Fibroblast of skin of right biceps (primary cell): ENCODE measurements at places on chromosomes 7 and 10.

DNA sequence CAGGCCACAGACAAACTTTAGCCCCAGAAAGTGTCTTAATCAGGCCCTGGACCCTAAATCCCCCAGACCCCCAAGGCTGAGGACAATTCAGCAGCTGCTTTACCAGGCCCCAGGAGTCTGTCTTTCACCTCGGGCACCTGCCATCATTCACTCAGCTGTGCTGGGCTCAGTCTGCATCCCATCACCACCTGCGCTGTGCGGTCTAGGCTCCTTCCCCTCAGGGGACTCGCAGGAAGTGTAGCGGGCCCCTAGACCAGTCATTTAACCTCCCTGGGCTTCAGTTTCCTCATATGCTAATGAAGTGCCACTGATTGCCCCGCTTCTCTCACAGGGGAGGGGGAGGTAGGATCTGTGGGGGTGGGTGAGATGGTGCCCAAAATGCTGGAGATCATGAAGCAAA, 76.4 kb upstream of the ZMIZ1 start:
- no peak for DNase-seq

DNA sequence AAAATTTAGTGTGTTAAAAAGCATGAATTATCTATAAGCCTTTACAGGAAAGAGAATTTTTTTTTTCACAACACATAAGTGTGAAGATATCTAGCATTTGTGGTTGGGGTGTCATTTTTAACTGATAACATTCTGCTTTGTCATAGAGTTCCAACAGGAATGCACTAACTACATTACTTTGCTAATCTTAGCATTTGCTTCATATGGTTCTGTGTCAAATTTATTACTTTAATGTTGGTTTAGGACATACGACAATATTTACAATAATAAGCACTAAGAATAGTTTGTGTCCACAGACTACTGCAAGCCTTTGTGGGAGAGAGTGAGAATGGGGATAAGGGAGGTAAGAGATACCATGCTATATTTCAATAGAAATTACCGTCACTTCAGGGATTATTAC, 40.6 kb upstream of the MAGI2 start:
- peak; percentile 61 for DNase-seq

- DNase-seq: no peak
Measured at GRCh38 chr10:85917601-85918000, 449.0 kb downstream of the GRID1 start.

DNA sequence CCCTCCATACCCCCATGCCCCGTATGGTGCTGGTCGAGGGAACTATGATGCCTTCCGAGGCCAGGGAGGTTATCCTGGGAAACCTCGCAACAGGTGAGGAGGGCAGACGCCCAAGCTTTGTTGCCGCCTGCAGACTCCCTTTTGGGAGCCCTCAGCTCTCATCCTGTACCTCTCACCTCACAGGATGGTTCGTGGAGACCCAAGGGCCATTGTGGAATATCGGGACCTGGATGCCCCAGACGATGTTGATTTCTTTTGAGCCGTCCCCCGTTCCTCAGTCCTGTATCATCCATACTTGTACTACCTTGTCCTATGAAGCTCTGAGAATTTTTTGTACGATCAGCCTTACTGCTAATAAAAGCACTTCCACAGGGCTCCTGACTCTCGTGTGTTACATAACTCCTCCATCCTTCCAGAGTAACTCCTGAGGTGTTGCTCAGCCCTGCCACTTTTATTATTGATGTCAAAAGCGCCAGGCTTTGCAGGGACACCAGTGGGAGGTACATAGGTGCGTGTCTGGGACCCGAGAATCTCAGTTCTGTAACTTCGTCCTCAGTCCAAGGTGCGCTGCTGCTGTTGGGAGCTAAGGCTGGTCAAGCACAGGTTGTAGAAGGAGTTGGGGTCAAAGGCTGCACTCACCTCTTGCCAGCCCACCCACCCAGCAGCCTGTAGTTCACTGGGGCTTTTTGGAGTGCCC, 1.1 kb downstream of the UFSP1 start:
- no peak for DNase-seq

DNA sequence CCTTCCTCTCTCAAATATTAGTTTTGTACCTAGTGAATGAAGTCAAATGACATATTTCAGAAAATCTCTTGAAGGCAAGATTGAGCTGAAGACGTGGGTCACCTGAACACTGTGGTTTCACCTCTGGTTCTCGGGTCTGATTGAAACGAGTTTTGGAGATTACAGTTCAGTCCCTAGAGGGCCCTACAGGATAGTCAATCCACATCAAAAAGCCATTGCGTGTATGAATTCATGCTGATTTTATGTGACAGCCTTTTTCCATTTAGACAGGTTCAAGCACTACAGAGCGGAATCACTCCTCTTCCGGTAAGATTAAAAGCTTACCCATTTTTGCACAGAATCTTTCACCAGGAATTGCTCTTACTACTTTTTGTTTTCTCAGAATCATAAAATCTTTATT, 62.2 kb downstream of the VIM start:
- peak; percentile 19 for DNase-seq

- peak; percentile 68 for DNase-seq
Measured at GRCh38 chr7:29300026-29300480, 105.5 kb downstream of the CHN2 start.

DNA sequence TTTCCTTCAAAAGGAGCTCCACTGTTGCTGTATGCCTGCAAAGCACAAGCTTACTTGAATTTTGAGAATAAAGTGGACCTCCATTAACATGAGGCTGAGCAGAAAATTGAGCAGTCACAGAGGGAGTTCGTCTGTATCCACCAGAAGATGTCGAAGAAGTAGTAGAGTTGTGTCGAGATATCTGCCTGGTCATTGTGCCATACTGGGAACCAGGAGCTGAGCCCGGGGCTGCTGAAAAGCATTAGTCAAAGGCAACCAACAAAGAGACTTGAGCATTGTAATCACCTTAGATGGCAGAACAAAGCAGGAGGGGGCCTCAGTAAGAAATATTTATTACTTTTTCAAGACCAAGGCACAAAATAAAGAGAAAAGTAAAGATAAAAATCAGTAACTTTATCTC, 61.5 kb downstream of the PDSS1 start:
- DNase-seq: no peak
